ENCODE measurements at places on chromosomes 2 and 18.

DNA sequence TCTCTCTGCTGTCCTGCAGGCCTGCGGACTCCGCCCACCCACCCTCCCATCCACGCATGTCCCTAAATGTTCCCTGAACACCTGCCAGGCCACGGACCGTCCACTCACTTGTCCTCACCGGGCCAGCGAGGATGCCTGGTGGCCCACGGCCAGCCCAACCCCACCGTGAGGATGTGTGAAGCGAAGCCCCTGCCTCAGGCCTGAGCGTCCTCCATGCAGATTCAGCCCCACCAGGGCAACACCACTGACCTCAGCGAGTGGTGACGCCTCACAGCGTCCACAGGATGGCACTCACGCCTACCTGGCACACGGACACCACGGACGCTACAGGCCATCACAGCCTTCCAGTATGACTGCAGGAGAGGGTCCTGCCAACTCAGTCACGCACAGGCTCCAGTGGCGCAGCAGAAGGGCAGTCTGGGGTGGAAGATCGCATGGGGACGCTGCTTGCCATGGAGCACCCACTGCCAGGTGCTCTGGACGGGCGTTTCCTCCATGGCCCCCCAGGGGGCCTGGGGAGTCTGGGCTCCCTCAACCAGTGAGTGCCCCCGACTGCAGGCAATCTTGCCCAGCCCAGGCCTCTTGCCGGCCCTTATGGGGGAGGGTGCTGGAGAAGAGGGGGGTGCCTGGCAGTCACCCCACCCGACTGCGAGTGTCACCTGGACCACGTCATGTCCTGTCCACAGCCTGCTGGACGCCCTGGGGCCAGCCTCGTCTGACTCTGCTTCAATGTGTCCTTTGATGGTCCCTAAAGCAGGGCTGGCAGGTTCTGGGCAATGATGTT is 25.4 kb downstream of the HDAC4 start:
- DNase-seq: no peak

DNA sequence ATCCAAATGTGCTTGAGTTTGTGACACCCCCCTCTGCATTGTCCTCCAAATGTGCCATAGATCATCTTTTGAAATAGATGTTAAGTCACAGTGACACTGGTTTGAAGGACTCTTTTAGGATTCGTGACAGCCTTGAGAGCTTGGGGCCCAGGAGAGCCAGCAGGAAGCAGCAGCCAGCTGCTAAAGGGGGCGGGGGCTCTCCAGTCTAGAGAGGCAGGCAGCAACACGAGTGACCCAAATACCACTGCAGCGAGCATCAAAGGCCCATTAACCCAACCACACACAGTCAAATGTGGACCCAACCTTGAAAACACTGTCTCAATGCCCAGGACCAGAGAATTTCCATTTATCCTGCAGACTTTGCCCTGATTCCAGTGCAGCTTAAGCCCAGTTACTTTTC is 75.6 kb downstream of the ZBTB7C start:
- no peak for DNase-seq

DNA sequence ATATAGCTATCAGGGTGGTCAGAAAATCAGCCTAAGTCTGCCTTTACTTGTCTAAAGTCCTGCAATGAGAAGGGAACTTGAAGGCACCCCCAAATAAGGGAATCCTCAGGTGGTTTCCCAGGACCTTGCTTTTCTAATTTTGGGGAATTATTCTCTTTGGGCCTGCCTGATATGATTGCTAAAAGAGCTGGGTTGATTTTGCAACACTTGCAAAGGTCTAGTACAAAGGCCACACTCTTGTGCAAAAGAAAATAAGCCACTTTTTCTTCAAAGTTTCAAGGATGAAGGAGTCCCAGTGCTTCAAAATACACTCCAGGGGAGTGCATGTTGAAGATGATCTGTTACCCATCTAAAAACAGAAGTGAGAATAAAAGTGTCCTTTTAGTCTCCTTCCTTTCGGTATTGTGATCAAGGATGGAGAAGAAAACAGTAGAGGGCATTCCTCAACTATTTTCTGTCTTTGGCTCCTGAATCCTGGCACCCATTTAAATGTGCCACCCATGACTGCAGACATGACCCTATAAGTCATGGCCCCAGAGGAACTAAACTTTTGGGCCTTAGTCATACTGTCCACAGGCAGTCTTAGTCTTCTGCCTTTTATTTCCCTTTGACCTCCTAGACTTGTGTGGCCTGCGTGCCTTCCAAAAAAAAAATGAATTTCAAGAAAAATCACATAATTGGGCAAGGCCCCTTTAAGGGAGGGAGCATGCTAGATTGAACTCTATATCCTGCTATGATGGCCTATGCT is 5.1 kb downstream of the SULT1C3 start:
- no peak for DNase-seq

GRCh38 chr2:18790509-18791171 is 201.3 kb upstream of the NT5C1B start:
- DNase-seq: no peak

DNA sequence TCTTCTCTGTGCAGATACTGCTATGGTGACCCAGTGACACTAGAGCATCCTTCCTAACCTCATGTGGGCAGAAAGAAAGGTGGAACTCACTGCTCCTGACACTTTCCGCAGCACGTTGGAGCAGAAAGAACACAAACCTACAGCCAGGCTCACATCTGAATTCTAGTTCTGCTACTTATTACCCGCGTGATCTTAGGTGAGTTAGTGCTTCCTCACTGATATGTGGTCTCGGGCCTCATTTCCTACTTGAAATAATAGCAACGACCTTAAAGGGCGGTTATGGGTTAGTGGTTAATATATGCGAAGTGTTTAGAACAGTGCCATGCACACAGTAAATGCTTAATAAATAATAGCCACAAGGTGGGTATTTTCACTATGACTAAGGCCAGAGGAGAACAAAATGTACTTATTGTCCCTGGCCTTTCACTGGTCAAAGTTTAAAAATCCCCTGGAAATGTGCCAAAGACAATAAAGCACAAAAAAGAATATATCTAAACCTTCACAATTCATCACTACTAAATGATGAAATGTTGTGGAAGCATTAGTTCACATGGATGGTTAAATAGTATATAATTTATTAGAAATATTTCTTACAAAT is 66.6 kb downstream of the MYOM1 start:
- no peak for DNase-seq

GRCh38 chr2:221573430-221574230 is 1.5 kb upstream of the EPHA4 start:
- no peak for DNase-seq

- DNase-seq: no peak
Measured at GRCh38 chr2:207044379-207045362, 105.4 kb downstream of the CPO start.

GRCh38 chr18:65436430-65436829 is 314.4 kb upstream of the CDH7 start:
- DNase-seq: no peak

DNA sequence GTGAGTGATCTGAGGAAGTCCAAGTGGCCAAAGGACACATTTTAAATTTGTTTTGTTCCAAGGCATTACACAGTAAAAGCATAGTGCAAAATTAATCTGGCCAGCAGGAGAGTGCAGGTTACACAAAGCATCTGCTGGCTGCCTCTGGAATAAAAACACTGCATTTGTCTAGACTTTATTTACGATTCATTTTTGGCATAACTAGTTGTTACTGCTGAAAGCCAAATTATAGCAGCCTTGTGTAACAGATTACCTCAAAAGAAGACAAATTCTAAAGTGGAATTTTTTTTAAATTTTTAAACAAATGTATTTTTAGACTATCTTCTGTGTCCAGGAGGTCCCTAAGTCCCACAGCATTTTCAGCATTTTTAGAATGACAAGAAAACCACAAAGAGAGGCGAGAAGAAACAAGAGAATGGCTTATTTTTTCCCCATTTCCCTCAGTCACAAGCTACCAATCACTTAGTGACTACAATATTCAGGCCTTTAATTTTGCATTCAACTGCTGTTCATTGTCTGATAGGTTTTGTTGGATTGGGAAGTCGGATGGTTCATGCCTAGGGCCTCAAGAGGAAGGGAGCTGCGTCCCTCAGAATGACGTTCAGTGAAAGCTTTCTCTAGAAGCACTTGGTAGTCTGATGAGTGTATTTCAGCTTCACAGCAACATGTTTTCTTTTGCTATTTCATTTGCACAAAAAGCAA is 46.0 kb downstream of the TMEFF2 start:
- DNase-seq: no peak

- DNase-seq: no peak
Measured at GRCh38 chr2:47655563-47655880, 127.4 kb upstream of the MSH6 start.

- no peak for DNase-seq
Measured at GRCh38 chr18:55374741-55375140, 213.3 kb downstream of the TCF4 start.

DNA sequence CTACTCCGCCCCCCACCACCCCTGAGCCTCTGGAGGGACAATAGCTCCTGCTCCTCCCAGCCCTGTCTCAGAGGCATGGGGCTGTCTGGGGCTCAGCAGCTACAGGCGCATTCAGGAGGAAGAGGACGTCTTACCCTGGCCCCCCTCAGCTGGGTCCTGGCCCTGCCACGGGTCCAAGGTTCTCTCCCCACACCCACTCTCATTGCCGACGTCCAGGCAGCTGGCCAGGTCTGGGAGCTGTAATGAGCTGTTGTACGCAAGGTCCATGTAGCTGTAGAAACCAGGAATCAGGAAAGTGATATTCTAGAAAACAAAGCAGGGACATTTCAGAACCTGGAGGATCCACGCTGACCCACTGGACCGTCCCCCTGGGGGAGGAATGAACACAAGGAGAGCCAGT is 13.5 kb downstream of the PASK start:
- no peak for DNase-seq

- DNase-seq: no peak
Measured at GRCh38 chr2:110113961-110114591, 1.5 kb downstream of the MALL start.

DNA sequence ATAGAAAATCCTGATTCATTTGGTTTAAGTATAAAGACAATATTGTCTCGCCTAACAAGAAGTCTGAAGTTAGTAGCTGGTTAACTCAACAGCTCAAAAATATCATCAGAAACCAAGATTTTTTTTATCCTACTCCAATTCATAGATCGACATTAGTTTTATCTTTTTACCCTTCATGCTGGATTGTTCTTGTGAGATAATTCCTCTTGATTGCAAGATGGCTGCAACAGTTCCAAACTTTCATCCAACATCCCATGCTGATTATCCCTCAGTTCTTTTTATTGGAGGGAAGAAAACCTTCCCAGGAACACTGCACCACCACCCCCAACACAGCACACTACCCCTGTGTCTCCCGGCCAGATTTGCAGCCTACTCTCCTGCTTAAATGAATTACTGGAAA is 370.2 kb upstream of the RAB6C start:
- no peak for DNase-seq

DNA sequence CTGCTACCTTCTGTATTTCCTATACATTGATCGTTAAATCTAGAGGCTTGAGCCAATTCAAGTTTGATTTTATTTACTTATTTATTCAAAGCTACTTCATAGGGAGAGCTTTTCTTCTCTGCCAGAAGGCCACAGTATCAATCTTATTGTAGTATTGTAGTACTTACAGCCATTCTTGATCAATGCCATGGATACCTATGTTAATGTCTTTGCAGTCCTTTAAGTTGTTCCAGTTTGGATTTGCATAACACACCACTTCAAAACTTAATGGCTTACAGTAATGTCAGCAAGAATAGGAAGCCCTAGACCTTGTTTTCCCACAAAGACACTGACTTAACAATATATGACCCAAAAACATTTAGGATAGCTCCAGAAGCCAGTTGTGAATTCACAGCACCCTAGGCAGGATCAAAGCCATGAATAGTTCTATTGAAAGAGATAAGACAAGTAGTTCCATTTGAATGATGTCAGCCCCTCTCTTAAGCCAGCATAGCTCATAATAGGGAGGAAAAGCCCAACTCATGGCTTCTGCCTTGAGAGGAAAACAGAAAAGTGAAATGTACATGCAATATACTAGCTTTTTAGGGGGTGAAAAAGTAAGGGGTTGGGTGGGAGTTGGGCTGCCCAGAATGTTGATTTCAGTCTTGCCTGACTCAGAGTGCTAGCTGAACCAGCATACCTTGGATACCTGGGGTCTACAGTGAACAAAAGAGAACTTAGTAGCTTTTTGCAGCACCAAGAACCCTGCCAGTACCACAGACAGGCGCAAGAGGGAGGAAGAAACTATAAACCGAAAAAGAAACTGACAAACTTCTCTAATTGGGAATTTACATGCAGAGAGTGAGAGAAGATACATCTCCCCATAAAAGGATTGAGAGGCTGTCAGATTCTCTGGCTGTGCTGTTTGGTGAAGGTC is 101.4 kb downstream of the CAMKMT start:
- no peak for DNase-seq

- DNase-seq: no peak
Measured at GRCh38 chr2:203997980-203998809, 61.6 kb downstream of the ICOS start.

DNA sequence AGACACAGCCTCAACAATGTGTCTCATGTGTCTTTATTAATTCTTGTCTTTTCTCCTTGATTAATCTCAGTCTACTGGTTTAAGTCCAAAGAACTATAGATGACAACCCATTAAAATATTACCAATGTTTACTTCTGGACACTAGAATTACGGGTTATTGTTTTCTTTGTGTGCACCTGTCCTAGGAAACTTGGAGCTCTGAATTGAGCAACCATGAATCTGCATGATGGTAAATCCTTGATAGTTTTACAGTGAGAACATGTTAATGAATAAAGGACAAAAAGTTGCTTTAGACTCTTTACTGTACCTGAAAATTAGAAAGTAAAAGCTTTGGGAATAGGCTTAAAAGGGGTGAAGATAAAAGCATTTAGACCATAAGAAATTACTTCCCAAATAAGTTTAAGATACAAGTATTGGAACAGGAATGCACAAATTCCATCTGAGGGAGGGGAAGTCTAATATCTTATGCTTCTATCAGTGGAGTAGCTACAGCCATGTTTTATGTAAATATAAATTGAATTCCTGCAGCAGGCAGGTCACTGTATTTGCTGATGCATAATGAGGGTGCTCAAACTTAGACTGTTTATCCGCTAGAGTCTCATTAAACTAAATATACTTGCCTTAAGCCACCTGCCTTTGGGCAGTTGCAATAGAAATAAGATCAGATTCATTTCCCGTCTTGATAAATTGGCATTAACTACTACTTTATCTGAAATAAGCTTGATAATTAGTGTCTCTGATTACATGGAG is 603.7 kb upstream of the GCFC2 start:
- no peak for DNase-seq

GRCh38 chr18:46821856-46822711 is 65.2 kb upstream of the ST8SIA5 start:
- DNase-seq: no peak

DNA sequence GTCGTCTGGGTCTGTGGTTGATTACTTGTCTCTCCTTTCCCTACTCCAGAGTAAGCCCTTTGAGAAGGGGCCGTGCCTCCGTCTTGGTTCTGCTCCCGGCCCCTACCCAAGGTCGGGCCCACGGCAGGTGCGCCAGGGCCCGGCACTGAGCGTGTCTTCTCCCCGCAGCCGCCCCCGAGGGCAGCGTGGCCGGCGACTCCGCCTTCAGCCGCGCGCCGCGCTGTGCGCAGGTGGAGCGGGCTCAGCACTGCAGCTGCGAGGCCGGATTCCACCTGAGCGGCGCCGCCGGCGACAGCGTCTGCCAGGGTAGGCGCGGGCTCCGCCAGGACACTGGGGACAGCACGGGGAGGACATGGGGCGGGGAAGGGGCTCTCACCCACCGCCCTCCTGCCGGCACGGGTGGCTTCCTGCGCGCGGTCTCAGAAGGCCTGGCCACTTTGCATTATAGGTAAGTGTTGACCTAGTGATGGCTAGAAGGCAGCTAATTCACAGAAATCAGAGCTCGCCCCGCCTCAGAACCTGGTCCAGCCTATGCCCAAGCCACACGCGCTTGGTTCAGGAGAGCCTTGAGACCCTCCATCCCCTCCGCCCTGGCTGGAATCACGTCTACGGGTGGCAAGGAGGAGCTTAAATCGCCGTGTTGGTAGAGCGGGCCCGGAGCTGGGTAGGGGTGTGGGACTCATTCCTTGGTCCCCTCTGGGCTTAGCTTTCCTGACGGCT is 43.5 kb downstream of the FBLN7 start:
- DNase-seq: no peak

Measured in thoracic aorta (tissue), 2 donors.